Muscle of back (tissue), 13 donors: ENCODE measurements at places on chromosomes 7 and 10.

DNA sequence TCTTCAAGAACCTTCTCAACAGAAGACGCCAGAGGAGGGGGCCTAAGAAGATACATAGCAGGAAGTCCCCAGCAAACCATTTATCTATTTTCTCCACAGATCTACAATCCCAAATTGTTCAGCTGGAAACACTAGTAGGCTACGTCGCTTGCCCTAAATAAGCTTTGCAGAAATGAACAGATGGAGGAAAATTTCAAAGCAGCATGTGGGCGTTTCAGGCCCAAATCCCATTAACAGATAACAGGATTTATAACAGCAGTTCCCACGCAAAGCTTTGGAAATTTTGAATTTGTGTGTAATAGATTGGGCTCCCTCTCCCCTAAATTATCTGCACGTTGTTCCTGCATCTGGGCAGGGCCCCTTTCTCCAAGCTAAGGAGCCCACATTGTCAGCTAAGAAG, 60.6 kb upstream of the FRMD4A start:
- DNase-seq, result no peak

GRCh38 chr7:95539426-95539825, 53.7 kb downstream of the ASB4 start:
- no peak for DNase-seq

DNA sequence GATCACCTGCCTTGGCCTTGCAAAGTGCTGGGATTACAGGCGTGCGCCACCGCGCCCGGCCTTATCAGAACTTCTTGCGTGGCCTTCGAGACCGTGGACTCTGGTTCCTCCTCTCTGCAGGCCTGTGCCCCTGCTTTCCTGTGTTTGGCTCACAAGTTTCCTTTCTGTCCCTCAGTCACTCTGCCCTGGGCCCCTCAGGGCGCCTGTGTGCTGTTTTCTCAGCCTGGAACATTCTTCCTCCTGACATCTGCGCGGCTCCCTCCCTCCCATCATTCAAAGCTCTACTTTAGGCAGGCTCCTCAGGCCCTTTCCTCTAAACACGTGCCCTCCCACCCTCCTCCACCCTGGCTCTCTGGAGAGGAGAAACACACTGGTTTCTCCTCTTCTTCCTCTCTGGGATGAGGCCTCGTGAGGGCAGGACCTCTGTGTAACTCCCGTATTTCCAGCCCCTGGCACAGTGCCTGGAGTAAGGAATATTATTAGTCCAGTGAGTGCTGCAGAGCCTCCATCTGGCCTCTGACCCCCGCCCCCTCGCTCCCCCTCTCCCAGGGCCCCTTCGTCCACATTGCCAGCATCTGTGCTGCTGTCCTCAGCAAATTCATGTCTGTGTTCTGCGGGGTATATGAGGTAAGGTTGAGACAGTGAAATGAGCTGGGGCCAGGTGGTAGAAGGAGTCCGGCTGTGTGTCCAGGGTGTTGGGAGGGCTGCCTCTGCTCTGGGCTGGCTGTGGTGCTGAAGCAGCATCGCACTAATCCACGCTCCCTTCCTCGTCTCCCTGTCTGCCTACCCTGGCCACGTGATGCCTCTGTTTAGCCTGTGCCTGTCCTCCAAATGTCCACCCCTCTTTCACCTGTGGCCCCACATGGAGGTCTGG, 7.1 kb downstream of the CLCN1 start:
- peak; percentile 77 for DNase-seq

DNA sequence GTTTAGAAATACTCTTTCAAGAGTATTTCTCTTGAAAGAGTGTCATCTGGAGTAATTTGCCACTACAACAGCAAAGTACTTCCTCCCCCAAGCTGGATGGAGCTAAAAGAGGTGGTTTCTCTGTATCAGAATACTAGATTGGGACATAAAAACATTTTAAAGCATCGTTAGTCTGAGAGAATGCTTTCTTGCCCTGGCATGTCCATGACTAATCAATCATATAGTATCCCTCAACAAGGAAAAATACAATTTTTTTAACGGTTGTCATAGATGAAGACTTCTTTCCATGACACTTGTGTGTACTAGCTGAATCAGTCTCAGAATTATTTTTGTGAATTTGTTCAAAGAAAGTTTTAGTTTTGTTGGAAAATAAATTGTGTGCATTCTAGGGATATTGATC, 237.9 kb downstream of the NEBL start:
- no peak for DNase-seq

GRCh38 chr10:76231286-76231934, 800.0 kb downstream of the LRMDA start:
- no peak for DNase-seq

DNA sequence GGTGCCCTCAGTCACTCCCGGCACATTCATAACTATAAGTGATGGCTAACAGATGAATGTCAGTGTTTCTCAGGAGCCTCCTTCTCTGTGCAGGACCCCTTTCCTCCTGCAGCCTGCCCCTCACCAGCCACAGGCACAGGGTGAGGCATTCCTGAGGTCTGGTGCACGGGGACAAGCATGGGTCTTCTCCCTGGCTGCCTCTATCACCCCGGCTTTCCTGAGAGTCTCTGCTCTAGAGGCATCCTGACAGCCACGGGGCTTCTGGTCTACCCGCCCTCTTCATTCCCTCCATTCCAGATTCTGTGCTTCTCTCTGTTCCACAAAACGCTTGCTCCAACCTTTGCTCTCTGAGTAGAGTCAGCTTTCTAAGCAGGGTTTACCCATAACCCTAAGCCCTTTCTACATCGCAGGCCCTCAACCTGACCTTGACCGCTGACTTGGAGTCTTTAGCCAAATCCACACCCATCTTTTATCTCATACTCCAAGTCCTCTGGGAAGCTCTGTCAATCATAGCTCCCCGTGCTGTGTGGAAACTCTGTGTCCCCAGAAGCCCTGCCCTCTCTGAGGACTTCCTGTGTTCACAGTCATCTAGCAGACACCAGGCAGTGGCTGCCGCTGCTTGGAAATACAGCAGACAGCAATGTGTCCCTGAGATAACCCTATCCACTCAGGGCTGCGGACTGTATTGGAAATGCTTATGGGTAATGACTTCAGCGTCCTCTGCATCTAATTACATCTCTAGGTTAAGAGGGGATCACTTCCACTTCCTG, 159.0 kb downstream of the SFMBT2 start:
- no peak for DNase-seq

GRCh38 chr10:19817231-19817933, 1.1 kb downstream of the PLXDC2 start:
- peak; percentile 57 for DNase-seq

GRCh38 chr7:76106893-76107292, 59.0 kb downstream of the MDH2 start:
- no peak for DNase-seq

DNA sequence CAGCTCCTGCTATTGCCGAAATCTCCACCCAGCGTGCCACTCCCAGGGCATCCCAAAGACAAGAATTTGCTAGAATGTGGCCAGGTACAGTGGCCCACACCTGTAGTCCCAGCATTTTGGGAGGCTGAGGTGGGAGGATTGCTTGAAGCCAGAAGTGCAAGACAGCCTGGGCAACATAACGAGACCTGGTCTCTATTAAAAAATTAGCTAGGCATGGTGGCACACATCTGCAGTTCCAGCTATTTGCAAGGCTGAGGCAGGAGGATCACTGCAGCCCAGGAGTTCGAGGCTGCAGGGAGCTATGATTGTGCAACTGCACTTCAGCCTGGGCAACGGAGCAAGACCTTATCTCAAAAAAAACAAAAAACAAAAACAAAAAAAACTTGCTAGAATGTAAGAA, 73.3 kb upstream of the LYZL2 start:
- no peak for DNase-seq

GRCh38 chr7:50766106-50766848, 16.4 kb downstream of the GRB10 start:
- DNase-seq, result no peak

DNA sequence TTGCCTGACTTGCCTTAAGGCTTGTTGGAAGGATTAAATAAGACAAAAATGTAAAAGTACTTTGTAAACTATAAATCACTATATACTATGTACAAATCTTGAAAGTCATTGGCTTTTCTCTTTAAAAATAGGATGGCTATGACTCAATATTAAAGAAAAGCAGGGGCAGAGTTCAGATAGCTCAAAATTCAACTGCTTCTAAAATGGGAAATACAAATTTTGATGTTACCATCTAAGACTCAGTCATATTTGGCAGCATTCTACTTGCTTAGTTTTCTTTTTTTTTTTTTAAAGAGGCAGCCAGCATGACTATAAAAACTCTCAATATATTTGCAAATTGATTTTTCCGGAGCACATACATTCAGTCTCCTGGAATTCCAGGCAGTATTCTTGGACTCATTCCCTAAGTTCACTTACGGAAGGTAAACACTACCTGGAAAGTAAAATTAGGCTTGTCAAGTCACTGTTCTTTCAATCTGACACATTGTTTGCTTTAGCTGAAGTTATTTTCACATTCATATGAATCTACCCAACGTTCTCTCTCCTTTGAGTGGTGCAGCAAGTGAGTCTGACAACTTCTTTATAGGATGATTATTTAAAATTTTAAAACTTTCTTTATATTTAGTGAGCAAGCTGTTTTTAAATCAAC, 133.8 kb upstream of the CCDC6 start:
- DNase-seq, result no peak

DNA sequence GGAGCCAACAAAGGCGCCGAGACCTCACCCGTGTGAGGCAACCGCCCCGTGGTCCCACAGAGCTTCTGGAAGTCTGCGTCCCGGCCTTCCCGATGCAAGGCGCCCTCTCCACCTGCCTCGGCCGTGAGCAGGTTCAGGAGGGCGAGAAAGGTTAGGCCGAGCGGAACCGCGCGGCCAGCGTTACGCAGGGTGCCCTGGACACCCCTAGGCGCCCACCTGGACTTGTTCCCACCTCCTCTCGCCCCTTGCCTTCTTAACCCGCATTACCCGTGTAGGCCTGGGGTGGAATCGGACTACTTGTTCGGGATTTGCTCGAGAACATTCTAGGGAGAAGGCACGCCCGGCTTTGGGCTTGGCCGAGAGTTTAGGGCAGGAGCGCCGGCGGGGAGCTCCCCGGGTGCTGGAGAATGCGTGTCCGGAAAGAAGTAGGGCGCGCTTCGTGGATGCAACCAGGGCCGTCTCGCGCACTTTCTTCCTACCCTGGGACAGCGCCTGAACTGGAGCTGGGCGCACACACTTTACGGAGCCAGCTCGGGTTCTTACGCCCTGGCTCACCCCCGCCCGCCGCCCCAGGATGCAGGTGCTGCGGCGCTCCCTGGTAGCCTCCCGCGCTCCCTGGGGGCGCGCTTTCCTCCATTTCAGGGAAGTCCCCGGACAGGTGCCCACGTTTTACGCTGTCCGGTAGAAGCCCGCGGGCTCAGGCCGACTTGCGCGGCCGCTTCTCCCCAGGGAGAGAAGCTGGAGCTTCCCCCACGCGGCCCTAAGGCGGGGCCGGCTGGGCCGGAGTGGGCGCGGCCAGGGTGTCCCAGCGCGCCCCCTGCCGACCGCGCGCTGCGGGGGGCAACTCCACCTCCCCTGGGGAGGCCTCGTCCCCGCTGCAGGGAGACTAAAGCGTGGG, 74.5 kb downstream of the INSIG1 start:
- DNase-seq, result no peak

GRCh38 chr7:27364344-27364758, 121.7 kb downstream of the EVX1 start:
- DNase-seq, result peak; percentile 14

- no peak for DNase-seq
Measured at GRCh38 chr10:97220355-97220754, 34.6 kb upstream of the SLIT1 start.

GRCh38 chr10:69329721-69330178, 51.5 kb downstream of the HK1 start:
- DNase-seq, result no peak

GRCh38 chr10:53679666-53680065, 907.1 kb upstream of the MBL2 start:
- no peak for DNase-seq

DNA sequence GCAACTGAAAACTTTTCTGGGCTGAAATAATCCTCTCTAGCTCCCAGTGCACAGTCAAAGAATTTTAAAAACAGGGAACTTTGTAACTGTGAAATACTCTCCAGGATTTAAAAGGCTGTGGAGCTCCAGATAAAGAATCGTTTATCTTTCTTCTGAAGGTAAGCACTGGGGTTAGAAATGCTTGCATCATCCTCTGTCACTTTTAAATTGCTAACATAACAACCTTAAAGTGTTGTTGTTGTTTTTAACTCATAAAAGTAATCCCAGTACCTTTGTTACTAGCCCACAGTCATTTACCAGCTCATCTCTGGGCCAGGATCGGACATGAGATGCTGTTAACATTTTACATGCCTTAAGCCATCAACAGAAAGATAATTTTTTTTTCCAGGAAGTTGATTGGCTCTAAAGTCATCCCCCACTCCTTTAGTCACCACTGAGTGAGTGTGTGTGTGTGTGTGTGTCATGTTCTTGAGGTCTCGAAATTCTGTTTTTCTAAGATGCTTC, at the start of gene SLC39A12:
SLC39A12 (plus strand) TSS at position 51 of the 504 bp plus-strand sequence. CDS start 1,359 bp downstream, outside the sequence.
- no peak for DNase-seq

- no peak for DNase-seq
Measured at GRCh38 chr10:94224656-94225055, 138.1 kb downstream of the NOC3L start.

DNA sequence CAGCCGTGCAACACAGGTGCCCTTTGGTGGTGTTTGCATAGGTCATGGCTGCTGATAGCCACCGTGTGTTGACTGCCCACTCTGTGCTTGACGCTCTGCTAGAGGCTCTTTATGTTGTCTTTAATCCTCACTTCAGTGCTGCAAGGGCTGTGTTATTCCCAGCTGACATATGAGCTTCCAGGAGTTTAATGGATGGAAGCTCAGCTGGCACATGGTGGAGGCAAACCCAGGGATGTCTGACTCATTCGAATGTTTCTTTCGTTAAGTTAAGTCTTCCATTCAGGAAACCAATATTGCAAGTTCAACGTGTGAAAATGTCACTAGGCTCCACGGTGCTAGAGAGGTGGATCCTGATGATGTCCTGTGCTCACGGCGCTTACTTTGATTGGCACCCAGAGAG, 378.4 kb downstream of the DPP6 start:
- no peak for DNase-seq

- no peak for DNase-seq
Measured at GRCh38 chr7:75628055-75628454, 110.7 kb downstream of the HIP1 start.

DNA sequence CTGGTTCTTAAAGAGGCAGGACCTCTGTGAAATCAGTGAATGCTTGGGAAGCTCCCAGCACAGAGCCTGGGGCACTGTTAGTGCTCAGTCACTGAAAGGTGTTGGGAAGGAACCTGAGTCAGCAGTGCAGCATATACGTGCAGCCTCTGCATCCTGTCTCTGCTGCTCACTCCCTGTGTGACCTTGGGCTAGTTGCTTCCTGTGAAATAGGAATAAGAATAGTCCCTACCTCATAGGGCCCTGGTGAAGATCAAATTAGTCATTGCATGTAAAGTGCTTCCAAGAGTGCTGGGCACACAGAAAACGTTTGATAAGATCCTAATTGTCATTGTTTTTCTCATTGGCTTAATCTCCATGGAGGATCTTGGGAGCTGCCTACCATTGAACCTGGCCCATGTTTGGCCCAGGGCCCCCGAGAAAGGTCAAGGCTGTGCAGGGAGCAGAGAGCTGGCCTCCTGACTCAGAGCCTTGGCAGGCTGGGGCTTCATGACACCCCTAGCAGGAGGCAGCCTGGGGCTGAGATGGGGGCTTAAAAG, 73.3 kb upstream of the COL13A1 start:
- no peak for DNase-seq
